Smooth muscle cell of trachea (primary cell): ENCODE measurements at places on chromosomes 7 and 10. TPM values are rescaled to one million over a fixed set of nuclear protein-coding genes. Genes with fewer than 3 reads are reported as not detected.

Gene LANCL2
- 18.9 and 30.1 TPM in 2 replicates for total RNA-seq

Gene BLNK
- total RNA-seq = 0.17 TPM in 1 of 2 replicates, not detected in the other

Gene CPA1
- total RNA-seq = not detected in 2 replicates

Gene PAX4
- not detected in 2 replicates for total RNA-seq

Gene TWIST1
- 76.5 and 118 TPM in 2 replicates for total RNA-seq

Gene TRIM73
- total RNA-seq = 0.44 and 3.1 TPM in 2 replicates

Gene TRIM50
- not detected in 2 replicates for total RNA-seq
